ENCODE measurements at places on chromosomes 13 and 19.

DNA sequence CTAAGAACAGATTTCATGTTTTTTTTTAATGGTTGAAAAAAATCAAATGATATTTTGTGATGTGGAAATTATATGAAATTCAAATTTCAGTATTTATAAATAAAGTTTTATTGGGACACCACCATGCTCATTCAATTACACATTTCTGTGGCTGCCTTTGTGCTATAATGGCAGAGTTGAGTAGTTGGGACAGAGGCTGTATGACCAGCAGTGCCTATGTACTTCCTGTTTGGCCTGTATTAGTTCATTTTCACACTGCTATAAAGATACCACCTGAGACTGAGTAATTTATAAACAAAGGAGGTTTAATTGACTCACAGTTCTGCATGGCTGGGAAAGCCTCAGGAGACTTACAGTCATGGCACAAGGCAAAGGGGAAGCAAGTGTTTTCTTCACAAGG is 33.6 kb downstream of the AKAP11 start:
- DNase-seq = no peak

DNA sequence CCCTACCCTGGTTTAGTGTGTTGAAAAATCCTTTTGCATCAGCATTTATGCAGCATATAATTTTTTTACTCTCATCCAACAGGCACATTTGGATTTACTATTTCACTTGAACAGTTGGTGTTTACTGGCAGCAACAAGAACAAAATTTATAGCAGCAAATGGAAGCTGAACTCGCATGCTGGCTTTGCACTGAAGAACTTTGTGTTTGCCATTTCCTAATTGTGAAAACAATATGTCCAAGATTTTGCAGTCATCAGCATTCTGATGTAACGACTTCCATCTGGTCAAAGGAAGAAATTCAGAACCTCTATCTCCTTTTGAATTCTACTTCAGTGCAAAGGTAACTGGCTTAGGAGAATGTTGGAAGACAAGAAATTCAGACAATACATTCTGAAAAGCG is 131.0 kb downstream of the DLEU7 start:
- DNase-seq = no peak

- no peak for DNase-seq
These were observed 102.8 kb downstream of the KATNAL1 start for GRCh38 chr13:30204564-30204963.

- DNase-seq = no peak
These were observed 6.3 kb downstream of the GPR180 start for GRCh38 chr13:94607939-94608338.

GRCh38 chr19:14528419-14529253 is 758 bp upstream of the TECR start:
- no peak for DNase-seq

DNA sequence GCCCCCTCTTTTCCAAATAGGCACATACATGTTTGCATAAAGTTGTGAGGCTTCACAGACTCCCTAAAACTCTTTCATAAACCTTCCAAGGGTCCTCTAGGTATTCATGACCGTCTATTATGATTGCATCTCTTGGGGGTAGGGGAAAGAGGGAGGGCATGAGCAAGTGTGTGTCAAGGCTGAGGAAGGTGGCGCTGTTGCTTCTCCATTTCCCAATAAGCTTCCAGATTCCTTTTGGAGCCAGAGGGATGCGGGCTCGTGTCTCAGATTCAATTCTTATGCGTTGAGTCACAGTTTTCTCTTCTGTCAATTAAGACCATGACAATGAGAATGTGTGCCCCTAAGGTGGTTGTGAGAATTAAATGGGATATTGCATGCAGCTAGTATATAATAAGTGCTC is 51.0 kb upstream of the CYP2A7 start:
- no peak for DNase-seq

DNA sequence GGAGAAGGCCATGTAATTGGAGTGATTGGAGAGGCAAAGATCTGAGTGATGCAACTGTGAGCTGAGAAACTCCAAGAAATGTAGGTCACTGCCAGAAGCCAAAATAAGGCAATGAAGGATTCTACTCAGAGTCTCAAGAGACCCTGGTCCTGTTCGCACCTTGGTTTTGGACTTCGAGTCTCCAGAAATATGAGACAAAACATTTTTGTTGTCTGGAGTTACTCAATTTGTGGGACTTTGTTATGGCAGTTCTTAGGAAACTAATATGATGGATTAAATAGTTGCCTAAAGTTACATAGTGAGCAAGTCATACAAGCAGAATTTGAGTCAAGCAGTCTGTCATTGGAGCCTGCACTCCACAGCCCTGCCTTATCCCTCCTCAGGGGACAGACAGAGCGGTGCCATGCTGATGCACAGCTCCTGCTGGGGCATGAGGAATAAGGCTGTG is 104.2 kb downstream of the ITGBL1 start:
- no peak for DNase-seq

DNA sequence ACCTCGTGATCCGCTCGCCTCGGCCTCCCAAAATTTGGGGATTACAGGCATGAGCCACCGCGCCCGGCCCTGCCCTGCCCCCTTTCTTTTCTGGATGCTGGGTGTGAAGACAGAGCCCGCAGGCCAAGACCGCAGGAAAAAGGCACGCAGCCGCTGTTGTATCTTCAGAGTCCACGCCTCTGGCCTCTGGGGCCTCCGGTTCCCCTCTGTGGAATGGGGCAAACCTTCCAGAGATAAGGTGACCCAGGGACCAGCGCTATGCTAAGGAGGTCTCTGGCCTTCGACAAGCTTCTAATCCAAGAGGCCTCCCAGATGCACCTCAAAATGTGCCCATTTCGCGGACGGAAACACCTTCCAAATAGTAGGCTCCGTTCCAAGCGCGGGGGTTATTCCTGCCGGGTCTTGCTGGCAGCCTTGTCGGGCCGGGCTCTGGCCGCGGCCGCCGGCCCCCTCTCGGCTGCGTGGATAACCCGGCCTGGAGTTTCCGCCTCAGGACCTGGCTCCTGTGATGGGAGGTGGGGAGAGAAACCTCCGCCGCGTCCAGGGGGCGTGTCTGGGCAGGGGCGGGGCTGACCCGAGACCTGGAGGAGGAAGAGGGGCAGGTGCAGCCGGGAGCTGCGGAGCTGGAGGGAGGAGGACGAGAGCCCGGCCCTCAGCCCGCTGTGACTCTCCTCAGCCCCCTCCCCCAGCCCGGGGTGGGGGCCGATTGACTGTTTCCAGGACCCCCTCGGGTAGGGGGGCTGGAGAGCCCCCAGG is 13.1 kb downstream of the TJP3 start:
- DNase-seq = peak; percentile 68

- DNase-seq = no peak
These were observed 14.0 kb downstream of the PDX1 start for GRCh38 chr13:27933580-27934328.

GRCh38 chr13:21709697-21710096 is 38.8 kb downstream of the FGF9 start:
- DNase-seq = no peak

DNA sequence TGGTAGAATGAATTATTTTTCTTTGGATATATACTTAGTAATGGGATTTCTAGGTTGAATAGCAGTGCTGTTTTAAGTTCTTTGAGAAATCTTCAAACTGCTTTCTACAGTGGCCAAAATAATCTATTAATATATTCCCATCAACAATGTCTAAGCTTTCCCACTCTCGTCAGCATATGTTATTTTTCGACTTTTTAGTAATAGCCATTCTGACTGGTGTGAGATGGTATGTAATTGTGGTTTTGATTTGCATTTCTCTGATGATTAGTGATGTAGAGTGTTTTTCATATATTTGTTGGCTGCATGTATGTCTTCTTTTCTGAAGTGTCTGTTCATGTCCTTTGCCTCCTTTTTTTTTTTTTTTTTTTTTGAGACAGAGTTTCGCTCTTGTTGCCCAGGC is 90.2 kb upstream of the CSNK1A1L start:
- DNase-seq = no peak

Measured in NCI-H526 (cell line).